ENCODE measurements at places on chromosomes 2 and 18.
A peak's percentile ranks its signal among the peaks of the same experiment; 100 is the strongest.

- no peak overlapping the region for H3K27ac ChIP-seq
- no peak overlapping the region for H3K4me3 ChIP-seq
- H3K4me1 ChIP-seq: no peaks in the 10 kb centered on the region
These were observed 69.0 kb downstream of the GORASP2 start for GRCh38 chr2:170997893-170998597.

- H3K27ac ChIP-seq: no peak overlapping the region
- H3K4me3 ChIP-seq: no peak overlapping the region
- no peak for DNase-seq
- H3K4me1 ChIP-seq: no peaks in the 10 kb centered on the region
- no peaks in the 10 kb centered on the region for H3K36me3 ChIP-seq
These were observed 92.7 kb upstream of the FN1 start for GRCh38 chr2:215528555-215528954.

GRCh38 chr2:169361706-169362117 lies 622 bp downstream of the LRP2 start:
- peak; percentile 6 for DNase-seq
- H3K4me1 ChIP-seq: peaks cover 35% of the 10 kb centered on the region
- no peaks in the 10 kb centered on the region for H3K36me3 ChIP-seq
- peaks cover 57% of the 10 kb centered on the region for H3K27me3 ChIP-seq
- no peak overlapping the region for H3K27ac ChIP-seq
- peak overlapping the region; percentile 35 for H3K4me3 ChIP-seq

GRCh38 chr2:181466661-181467576 lies 9.7 kb downstream of the ITGA4 start:
- H3K4me3 ChIP-seq: peak overlapping the region; percentile 31
- H3K27ac ChIP-seq: peak overlapping the region; percentile 54
- H3K36me3 ChIP-seq: peaks cover 81% of the 10 kb centered on the region
- peaks cover 76% of the 10 kb centered on the region for H3K4me1 ChIP-seq

DNA sequence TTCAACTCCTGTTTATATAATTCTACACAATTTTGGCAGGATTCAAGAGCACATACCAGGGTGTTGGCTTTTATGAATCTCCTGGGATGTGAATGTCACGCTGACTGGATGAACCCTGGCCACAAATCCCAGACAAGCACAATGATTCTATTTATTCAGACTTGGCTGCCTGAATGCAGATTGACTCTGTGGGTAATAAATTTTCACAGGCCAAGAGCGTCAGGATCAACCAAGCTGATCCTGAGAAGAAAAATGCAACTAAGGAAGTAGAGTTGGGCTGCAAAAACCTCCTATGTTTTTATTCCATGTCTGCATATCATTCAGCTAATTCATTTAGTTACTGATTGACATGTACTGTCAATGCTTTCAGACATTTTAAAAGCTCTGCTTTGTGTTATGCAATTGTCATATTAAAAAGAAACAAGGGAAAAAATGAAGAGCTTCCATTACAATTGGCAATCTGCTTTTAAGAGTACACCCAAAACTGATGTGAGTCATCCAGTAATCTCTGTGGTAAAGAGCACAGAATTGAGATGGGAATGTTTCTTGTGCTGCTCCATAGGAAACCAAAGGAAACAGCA lies 173.0 kb upstream of the REV1 start:
- no peak overlapping the region for H3K4me3 ChIP-seq
- H3K27me3 ChIP-seq: no peaks in the 10 kb centered on the region
- no peaks in the 10 kb centered on the region for H3K4me1 ChIP-seq

DNA sequence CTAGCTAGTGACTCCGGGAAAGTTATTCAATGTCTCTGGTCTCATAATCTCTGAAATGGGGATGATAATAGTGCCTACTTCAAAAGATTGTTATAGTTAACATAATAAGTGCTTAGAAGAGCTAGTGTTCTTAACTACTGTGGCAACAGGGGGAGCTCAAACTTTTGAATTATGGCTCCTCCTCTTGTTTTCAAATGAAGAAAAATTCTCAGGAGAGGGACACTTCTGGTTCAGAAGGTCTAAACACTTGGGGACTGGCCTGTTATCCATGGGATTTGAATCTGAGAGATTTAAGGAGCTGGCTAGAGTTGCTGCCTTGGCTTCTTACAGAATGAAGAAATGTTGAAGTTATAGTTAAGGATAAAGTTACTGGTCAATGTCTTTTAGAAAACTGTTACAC lies 92.2 kb upstream of the ITGB6 start:
- H3K36me3 ChIP-seq: peaks cover 60% of the 10 kb centered on the region
- DNase-seq: no peak
- peaks cover 26% of the 10 kb centered on the region for H3K4me1 ChIP-seq
- no peak overlapping the region for H3K27ac ChIP-seq
- H3K4me3 ChIP-seq: no peak overlapping the region
- no peaks in the 10 kb centered on the region for H3K27me3 ChIP-seq

GRCh38 chr18:64695851-64696553 lies 547.1 kb upstream of the LINC00305 start:
- no peaks in the 10 kb centered on the region for H3K27me3 ChIP-seq
- DNase-seq: no peak
- H3K4me1 ChIP-seq: no peaks in the 10 kb centered on the region
- no peak overlapping the region for H3K4me3 ChIP-seq
- no peaks in the 10 kb centered on the region for H3K36me3 ChIP-seq

DNA sequence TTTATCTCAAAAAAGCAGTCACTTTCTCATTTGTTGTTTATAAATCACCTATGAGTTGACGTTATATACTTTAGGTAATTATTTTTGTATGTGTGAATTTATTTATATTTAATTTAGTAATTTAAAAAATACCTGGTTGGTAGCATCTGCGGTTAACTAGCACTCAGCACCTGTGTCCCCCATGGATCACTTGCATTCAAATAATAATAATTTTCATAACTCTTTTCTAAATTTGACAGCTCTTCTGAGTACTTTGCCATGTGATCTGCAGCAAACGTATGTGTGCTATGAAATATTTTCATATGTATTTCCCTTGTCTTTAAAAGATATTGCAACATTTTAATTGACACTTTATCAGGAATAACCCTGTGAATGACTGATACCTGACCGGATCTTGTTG lies 88.1 kb downstream of the CMPK2 start:
- H3K27ac ChIP-seq: no peak overlapping the region
- H3K36me3 ChIP-seq: no peaks in the 10 kb centered on the region
- no peak overlapping the region for H3K4me3 ChIP-seq
- peaks cover 21% of the 10 kb centered on the region for H3K27me3 ChIP-seq
- H3K4me1 ChIP-seq: peaks cover 8% of the 10 kb centered on the region

- no peak overlapping the region for H3K4me3 ChIP-seq
- H3K27me3 ChIP-seq: no peaks in the 10 kb centered on the region
- no peak for DNase-seq
- no peaks in the 10 kb centered on the region for H3K36me3 ChIP-seq
These were observed 21.9 kb downstream of the KIF3C start for GRCh38 chr2:25960396-25960795.

DNA sequence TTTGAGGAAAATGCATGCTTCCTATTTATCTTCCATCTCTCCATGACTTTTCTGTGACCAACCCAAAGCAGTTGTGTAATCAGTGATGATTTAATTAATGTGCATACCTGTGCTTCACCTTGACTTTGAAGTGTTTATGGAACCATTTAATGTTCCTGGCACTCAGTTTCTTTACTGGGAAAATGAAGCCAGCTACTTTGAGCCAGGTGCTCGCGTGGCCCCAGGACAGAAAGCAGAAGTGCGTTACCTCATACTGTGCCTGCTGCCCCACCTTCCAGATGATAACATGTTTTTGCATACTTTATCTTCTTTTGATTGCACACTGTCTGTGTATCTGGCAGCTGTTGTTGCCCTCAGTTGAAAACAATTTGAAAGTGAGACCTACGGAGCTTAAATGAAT lies 61.3 kb downstream of the PMAIP1 start:
- H3K36me3 ChIP-seq: no peaks in the 10 kb centered on the region
- H3K4me3 ChIP-seq: no peak overlapping the region
- peaks cover 33% of the 10 kb centered on the region for H3K27me3 ChIP-seq
- H3K27ac ChIP-seq: no peak overlapping the region

DNA sequence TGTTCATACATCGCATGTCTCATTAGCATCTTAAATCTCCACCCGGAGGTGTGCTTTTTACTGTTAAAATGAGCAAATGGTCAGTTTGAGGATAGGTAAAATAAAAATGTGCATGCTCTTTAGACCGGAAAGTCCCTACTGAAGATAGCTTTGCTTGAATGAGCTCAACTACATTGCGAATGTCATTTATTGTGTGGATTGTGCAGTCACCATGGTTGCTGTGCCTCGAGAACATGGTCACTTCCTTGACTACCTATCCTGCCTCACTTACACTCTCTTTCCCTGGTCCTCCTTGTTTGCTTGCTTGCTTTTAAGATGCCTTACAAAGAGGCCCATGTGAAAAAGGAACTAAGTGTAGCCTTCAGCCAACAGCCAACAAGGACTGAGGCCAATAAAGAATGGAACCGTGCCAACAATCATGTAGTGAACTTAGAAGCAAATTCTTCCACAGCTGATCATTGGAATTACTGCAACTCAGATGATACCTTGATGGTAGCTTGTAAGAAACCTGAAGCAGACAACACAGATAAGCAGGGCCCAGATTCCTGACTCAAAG lies 72.2 kb upstream of the BARD1 start:
- no peaks in the 10 kb centered on the region for H3K27me3 ChIP-seq
- no peak for DNase-seq
- H3K27ac ChIP-seq: no peak overlapping the region
- H3K4me3 ChIP-seq: no peak overlapping the region

DNA sequence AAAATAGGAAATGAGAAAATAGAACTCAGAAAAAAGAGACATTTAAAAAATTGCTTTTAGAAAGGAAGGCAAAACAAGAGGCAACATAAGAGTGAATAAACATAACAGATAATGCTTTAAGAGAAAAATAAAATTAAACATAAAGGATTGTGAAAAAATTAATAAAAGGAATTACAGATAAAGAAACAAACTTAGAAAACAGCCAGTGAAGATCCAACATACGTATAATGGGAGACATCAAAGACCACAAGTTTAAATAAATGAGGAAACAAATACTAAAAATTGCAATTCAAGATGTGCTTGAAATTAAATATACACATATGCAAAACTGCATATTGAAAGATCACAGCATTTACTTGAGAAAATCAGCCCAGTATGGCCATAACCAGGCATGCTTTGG lies 448.9 kb downstream of the NBAS start:
- H3K4me3 ChIP-seq: no peak overlapping the region
- no peak overlapping the region for H3K27ac ChIP-seq
- no peaks in the 10 kb centered on the region for H3K4me1 ChIP-seq
- no peaks in the 10 kb centered on the region for H3K27me3 ChIP-seq
- no peak for DNase-seq
- peaks cover 3% of the 10 kb centered on the region for H3K36me3 ChIP-seq

DNA sequence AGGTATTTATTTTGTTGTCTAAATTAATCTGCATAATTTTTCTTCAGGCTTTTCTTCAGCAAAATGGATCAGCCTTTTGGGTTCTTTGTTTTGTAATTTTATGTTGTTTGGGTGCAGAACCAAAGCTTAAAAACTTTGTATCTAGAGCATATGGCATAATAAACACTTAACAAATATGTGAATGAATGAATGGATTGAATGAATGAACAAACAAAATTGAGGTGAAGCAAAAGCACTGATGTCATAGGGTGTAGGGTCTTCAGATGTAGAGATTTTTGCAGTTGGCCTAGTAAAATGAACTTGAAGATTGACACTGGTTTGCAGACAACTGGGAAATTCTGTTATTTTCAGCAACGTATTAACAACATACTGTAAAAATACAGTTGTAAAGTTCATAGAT lies 17.3 kb downstream of the VAPA start:
- H3K4me1 ChIP-seq: peaks cover 37% of the 10 kb centered on the region
- DNase-seq: no peak
- no peaks in the 10 kb centered on the region for H3K27me3 ChIP-seq

GRCh38 chr2:42909966-42910365 lies 117.6 kb upstream of the HAAO start:
- H3K4me3 ChIP-seq: no peak overlapping the region
- DNase-seq: no peak
- H3K4me1 ChIP-seq: peaks cover 9% of the 10 kb centered on the region
- no peaks in the 10 kb centered on the region for H3K27me3 ChIP-seq
- H3K27ac ChIP-seq: no peak overlapping the region

- H3K27ac ChIP-seq: no peak overlapping the region
- no peaks in the 10 kb centered on the region for H3K27me3 ChIP-seq
- H3K4me3 ChIP-seq: no peak overlapping the region
- H3K36me3 ChIP-seq: peaks cover 17% of the 10 kb centered on the region
These were observed 235.3 kb downstream of the DYM start for GRCh38 chr18:49225160-49225559.

DNA sequence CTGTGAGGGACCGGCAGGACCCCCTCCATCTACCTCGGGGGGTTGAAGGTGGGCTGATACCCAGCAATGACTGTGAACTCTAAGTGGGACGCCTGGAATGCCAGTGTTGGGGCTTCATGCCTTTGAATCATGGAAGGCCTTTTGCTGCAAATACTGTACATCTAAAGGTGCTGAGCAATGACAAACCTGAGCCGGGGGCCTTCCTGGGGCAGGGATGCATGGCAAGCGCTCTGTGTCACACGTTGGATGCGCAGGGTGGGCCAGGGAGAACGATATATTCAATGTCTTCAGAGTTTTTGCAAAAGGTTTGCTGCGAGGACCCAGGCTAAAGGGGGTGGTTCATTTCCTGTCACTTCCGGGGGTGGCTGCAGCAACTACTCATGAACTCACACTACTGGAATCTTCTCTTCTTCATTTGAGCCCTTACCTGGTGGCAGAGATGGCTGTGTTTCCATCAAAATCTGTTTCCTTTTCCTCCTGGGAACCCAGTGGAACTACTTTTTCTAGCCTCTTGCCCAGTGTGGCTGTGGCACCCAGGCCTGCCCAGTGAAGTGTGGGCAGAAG lies 24.1 kb upstream of the INHBB start:
- H3K4me1 ChIP-seq: no peaks in the 10 kb centered on the region
- DNase-seq: no peak
- no peaks in the 10 kb centered on the region for H3K36me3 ChIP-seq
- H3K27ac ChIP-seq: no peak overlapping the region
- peaks cover 6% of the 10 kb centered on the region for H3K27me3 ChIP-seq
- no peak overlapping the region for H3K4me3 ChIP-seq

DNA sequence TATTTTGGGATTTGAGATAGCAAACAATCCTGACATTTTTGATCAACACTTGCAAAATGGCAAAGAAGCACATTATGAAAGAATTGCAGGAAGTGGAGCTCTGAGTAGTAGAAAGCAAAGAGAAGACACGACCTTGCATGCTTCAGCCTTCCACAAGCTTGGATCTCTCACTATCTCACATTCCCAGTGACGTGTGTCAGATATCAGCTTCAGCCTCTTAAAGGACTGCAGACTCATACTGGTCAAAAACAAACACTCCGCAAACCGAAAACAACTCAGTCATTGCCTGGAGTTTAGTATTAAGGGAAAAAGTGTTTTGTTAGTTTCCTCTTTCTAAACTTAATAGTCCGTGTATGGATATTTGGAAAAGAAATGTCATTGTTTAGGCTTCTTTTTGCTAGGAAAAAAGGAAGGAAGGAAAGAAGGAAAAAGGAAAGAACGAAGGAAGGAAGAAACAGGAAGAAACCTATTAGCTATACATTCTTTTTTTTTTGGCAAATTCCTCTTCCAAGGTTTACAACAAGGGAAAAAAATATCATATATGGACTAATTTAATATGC lies 32.6 kb upstream of the SLC40A1 start:
- no peak for DNase-seq
- H3K27me3 ChIP-seq: peaks cover 2% of the 10 kb centered on the region
- no peaks in the 10 kb centered on the region for H3K4me1 ChIP-seq
- H3K36me3 ChIP-seq: no peaks in the 10 kb centered on the region
- H3K27ac ChIP-seq: no peak overlapping the region

GRCh38 chr2:72833084-72833714 lies 7.4 kb upstream of the EXOC6B start:
- peaks cover 38% of the 10 kb centered on the region for H3K4me1 ChIP-seq
- peak overlapping the region; percentile 5 for H3K27ac ChIP-seq
- DNase-seq: no peak
- no peak overlapping the region for H3K4me3 ChIP-seq
- no peaks in the 10 kb centered on the region for H3K36me3 ChIP-seq
- peaks cover 24% of the 10 kb centered on the region for H3K27me3 ChIP-seq
